ENCODE measurements at places on chromosomes 12 and 14.
A peak's percentile ranks its signal among the peaks of the same experiment; 100 is the strongest.

DNA sequence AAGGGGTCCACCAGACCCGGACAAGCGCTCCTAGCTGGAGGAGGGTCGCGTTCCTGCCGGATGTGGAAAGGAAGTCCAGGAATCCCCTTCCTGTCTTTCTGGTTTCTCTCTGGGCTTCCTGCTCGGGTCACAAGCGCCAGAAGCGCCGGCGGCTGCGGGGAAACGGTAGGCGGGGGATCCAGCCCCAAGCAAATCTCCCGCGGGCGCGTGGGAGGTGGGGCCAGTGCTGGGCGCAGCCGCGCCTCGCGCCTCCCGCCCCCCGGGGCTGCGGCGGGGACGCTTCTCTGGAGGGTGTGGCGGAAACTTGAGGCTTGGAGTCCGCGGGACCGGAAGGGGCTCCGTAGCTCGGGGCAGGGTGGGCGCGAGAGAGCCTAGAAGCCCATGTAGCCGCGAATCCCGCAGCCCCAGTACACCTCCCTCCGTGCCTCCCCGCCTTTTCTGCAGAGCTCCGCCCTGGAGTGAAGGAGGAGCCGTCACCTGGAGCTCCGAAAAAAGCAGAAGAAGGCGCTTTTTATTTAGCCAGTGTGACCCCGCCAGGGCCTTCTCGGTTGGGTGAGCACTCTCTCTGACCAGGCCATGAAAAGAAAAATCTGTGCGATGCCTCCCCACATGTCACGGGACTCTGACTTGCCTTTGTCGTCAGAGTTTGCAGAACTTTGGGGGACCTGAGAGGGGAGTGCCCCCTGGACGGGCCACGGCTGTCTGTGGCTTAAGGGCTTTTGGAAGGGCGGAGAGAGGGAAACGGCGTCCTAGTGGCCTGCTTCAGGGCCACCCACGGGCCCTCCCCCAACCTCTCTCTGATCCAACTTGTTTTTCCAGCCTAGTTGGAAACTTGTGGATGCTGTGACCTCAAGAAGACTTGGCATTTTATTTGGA lies 21.4 kb upstream of the CLEC2D start:
- peak; percentile 53 for DNase-seq

GRCh38 chr14:24062216-24062980 lies 9.0 kb upstream of the CPNE6 start:
- DNase-seq: no peak

GRCh38 chr12:30652034-30652696 lies 43.5 kb downstream of the IPO8 start:
- no peak for DNase-seq

DNA sequence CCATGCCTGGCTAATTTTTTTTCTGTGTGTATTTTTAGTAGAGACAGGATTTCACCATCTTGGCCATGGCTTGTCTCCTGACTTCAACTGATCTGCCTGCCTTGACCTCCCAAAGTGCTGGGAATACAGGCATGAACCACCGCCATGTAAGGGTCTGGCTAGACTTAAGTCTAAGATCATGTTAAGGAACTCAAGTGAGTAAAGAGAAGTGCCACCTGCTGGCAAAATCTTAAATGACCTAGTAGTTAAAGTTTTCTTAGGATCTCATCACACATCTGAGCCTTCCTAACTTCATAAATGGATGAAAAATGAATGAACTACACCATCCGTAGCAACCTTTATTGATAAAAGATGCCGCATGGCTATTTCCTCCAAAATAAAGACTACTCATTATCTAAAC lies 1.7 kb upstream of the C12orf56 start:
- DNase-seq: no peak

GRCh38 chr12:20451761-20452160 lies 83.4 kb downstream of the PDE3A start:
- DNase-seq: peak; percentile 67

GRCh38 chr14:90375934-90376333 lies 20.9 kb upstream of the CALM1 start:
- no peak for DNase-seq

DNA sequence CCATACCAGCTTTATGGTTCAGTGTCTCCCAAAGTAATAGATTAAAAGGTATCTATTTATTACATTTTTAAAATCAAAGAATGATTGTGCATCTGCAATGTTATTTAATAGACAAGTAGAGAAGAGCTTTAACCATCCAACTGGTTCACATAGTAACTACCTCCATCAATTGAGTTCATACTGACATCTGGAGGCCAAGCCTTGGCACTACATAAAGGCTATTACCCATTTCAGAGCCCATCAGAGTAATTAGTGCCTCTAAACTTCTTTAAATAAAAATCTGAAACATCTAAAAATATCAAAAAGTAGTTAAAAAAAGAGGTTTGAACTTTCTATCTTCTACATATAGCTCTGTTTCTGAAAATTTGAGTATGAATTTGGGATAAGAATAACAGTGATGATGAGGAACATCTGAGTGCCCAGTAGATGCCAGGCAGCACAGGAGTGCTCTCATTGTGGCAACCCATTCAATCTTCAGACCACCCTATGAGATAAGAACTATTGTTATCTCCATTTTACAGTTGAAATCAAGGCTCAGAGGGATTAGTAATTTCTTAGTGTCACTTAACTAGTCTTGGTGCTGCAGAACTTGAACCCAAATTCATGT lies 132.9 kb upstream of the DAAM1 start:
- peak; percentile 42 for DNase-seq

GRCh38 chr12:108773798-108774788 lies 42.8 kb upstream of the CORO1C start:
- DNase-seq: peak; percentile 76

DNA sequence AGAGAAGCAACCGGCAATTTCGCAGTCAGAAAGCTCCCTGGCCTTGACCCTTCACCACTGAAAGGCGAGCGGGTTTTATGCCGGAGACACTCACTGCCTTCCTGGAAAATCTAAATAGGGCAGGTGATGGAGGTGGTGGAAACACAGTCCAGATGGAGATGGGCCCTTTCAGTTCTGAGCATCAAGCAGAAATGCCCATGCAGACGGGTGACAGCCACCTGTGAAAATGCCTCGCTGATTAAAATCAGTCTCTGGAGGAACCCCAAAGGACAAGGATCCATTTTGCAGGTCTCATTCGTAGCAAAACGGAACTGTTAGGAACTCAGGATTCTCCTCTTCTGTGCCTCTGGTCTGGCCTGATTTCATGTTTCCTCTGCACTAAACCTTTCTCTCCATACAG lies 74.2 kb downstream of the FZD10 start:
- no peak for DNase-seq

DNA sequence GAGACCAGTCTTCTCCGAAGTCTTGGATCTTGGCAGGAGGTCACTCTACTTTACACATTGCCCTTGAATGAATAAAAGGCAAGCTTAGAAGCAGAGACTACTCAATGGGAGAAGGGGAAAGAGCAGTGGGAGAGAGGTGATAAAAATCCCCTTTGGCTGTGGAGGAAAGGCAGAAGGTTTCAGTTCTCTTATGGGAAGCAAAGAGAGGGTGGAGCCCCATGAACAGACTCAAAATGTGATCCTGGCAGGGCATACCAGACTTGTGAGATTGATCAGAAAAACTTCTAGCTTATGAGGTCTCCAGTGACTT lies 49.6 kb upstream of the HECTD1 start:
- DNase-seq: no peak

DNA sequence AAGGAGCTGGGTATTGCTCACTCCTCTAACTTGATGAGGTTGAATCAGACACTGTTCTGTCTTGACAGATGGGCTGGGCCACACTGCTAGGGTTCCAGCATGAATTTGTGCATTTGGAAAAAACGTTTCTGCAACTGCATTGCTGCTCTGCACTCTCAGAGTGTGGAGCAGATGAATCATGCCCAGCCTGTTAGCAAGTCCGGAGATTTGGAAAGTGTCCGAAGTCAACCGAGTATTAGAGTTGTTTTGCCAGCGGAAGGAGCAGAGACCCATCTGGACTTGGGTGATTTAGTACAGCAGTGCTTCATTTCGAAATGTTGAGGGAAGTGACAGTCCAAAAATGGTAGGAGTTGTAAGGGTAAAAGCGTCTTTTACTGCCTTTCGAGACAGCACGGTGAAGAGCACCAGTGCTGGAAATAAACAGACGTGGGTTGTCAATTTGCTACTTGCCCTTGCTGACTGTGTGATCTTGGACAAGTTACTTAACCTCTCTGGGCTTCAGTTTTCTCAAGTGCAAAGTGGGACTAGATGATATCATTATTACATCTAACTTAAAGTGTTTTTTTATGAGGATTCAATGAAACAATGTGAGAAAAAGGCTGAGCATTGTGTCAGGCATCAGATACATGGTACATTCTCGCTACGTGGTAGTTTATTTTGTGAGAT lies 139.5 kb downstream of the CHST11 start:
- peak; percentile 51 for DNase-seq

- peak; percentile 10 for DNase-seq
Observed at GRCh38 chr12:81128930-81129554, 51.2 kb downstream of the ACSS3 start.

DNA sequence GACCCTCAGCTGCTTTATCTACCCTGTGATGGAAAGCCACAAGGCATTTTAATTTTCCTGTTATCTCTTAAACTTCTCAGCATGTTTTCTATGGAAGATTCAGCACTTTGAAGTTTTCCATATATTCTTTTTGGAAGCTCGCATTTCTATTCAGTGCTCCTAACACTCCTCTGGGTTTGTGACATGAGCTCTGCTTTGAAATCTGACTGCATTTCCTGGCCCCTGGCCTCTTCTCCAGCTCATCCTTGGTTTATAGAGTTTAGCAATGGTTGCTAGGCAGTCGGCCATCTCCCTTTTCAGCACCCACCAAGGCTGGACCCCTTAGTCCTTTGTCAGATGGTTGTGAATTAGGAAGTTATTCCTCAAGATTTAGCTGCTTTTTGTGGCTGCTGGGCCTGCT lies 150.6 kb downstream of the KCNA5 start:
- DNase-seq: no peak

GRCh38 chr12:108270035-108270848 lies 68.9 kb downstream of the CMKLR1 start:
- DNase-seq: no peak

GRCh38 chr14:71322655-71323250 lies 415.5 kb downstream of the PCNX1 start:
- DNase-seq: peak; percentile 68

DNA sequence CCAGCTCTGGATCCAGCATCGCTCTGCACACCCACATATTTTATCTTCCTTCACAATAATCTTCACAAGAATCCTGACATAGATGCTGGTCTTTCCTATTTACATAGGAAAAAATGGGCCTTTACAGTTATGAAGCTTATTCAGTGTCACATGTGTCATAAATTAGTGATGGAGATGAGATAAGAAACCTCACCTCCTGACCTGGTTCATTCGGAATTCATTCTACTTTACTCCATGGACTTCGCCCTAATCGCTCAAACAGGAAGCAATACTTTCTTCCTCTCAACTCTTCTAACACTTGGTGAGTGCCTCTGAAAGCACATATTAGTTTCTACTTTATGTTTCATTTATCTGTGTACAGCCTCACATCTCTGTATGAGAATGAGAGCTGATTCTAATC lies 12.0 kb upstream of the SINHCAF start:
- DNase-seq: no peak

GRCh38 chr12:93203361-93203760 lies 174.4 kb upstream of the NUDT4 start:
- no peak for DNase-seq

- DNase-seq: no peak
Observed at GRCh38 chr12:52696588-52696987, 6.7 kb downstream of the KRT77 start.

GRCh38 chr12:68808388-68809189 lies 612 bp downstream of the MDM2 start:
- DNase-seq: peak; percentile 93

GRCh38 chr12:108807476-108807875 lies 49.9 kb downstream of the SSH1 start:
- no peak for DNase-seq

All from fibroblast of the conjunctiva (primary cell).